ENCODE measurements at places on chromosomes 2 and 18. TPM values are rescaled to one million over a fixed set of nuclear protein-coding genes. Genes with fewer than 3 reads are reported as not detected.

DNA sequence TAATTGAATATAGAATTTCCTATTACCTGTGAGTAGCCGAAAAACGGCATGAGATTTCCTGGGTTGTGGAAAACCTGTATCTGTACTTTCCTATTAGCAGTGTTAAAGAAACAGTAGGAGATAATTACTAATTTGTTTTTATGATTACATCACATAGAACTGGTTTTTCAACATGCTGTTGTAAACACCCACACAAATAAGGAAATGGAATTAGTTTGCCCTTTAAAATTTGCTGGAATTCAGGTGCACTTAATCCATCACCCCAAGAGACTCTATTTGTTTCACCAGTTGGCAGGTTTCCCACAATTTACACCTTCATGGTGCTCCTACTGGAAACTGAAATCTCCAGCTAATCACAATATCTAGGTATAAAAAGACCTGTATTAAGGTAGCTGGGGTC lies 274.1 kb upstream of the SLC8A1 start:
- DNase-seq: no peak

DNA sequence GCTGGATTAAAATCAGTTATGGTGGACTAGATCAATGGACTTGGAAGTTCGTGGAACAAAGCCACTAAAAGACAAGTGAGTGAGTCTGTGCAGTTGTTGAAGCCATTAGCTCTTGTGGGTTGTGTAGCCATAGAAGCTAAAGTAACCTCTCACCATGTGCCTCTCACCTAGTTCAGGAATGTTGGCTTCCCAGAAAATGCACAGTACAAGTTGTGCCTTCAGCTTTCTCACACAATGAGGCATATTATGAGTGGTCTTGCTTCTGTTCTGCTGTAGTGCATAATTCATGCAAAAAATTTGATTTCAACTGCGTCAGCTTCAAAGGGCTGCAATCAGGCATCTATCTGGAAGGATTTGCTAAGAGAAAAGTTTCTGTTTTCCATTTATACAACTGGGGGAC lies 26.2 kb downstream of the CERS6 start:
- DNase-seq: no peak

DNA sequence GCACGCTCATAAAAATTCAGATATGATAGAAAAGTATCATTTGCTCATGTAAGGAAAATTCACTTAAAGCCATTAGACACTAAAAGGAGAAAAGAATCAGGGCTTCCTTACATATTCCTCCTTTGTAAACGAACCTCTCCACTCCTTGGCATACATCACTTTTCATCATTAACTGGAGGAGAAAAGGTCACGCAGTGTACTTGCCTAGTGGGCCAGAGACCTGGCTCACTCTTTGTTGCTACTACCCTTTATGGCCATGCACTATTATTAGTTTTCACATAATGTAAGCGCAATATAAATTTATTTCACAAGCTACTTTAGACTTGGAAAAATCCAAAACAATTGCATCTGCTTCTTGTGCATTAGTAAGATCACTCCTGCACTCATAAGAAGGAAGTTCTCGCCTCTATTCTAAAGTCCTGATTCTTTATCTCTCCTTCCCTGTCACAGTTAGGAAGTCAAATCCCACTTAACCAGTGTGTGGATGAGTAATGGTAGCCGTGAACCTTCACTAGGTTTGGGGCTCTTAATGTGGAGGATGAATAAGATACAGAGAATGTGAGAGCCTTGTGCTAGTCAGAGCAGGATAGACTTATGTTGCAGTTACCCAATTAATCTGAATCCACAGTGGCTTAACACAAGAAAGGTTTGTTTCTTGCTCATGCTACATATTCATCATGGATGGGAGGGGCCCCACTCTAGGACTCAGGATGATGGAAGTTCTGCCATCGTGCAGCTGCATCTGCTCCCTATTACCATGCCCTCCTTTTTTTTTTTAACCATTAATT lies 115.0 kb upstream of the GLS start:
- no peak for DNase-seq

KANSL1L gene
- total RNA-seq: 44.1 TPM

GRCh38 chr2:121171625-121172119 lies 113.3 kb downstream of the TFCP2L1 start:
- no peak for DNase-seq

DNA sequence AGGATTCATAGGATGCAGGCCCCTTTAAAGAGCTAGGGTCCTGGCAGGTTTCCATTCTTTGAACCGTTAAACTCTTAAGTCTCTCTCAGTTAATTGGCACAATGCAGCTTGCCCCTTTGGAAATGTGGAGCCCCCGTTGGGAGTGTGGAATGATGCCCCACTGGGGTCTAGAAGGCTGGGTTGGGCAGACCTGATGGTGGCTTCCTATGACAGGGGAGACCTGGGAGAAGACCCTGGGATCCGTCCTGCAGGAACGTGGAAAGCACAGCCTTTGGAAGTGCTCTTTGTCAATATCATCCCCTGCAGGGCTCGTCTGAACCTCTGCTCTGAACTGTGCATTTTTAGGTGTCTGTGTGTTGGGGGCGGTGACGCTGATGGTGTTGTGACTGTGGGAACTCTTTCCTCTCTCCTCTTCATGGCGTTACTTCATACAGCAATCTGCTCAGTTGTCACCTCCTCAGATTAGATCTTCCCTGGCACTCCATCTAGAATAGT lies 190.6 kb downstream of the MYCN start:
- no peak for DNase-seq

DNA sequence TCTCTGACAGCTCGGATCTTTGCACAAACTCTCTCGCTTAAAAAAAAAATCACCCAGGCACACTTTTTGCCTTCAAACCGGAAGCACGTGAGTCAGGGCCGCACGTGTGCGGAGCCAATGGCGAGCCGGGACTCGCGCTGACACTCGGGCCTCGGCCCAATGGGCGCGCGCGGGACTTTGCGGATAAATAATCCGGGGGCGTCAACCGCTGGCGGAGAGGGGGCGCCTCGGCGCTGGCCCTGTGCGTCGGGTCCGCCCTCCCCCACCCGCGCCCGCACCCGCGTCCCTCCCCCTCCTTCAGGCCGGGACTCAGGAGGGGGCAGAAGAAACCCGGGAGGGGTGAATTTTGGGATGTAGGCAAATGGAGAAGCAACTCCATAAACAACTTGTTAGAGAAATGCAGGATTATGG lies 319 bp upstream of the EN1 start:
- peak; percentile 29 for DNase-seq

DNA sequence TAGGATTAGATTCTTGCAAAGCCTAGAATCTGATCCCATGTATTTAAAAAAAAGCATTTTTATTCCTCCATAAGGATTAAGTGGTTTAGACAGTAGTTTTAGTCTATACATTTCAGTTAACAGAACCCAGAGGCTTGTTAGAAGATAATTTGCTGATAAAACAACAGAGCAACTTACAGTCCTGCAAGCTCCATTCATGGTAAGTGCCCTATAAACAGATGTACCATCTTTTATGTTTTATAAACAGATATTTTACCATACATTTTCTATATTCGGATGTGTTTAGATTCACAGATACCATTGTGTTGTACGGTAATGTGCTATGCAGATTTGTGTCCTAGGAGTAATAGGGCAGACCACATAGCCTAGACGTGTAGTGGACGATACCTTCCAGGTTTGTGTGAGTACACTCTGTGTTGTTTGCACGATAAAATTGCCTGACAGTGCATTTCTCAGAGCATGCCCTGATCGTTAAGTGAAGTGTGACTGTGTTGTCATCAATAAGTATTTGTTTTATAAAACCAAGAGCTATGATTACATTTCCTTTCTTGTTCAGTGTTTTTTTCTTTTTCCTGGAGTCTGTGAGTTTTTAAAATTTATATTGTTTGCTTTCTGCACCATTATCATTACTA lies 54.2 kb downstream of the CERS6 start:
- no peak for DNase-seq

MC2R gene
- 0.60 TPM for total RNA-seq

GRCh38 chr2:172865422-172865821 lies 129.8 kb downstream of the RAPGEF4 start:
- no peak for DNase-seq

GRCh38 chr2:119112770-119113488 lies 45.6 kb downstream of the C1QL2 start:
- no peak for DNase-seq

GRCh38 chr2:58508006-58508405 lies 266.9 kb upstream of the FANCL start:
- DNase-seq: no peak

TOGARAM2 gene
- 0.31 TPM for total RNA-seq

KCNJ13 gene
- total RNA-seq: 0.60 TPM

GRCh38 chr18:35267161-35267651 lies 22.8 kb downstream of the ZSCAN30 start:
- DNase-seq: peak; percentile 79

DNA sequence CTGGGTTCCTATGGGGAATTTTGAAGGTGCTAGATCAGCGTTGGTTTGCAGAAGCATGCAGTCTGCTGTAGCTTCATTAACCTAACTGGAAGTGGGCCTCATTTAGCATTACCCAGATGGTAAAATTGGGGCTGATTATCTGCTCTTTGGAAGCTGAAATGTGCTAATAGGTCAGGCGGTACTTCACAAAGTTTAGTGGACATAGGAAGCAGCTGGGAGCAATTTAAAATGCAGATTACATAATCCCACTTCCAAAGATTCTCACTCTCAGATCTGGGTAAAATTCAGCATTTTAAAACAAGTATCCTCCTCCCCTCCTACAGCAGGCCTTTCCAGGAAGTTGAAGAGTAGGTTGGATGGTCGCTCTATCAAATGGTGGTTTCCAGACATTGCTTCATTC lies 907.0 kb downstream of the CPS1 start:
- DNase-seq: no peak

PID1 gene
- 25.8 TPM for total RNA-seq

MYOM1 gene
- 9.7 TPM for total RNA-seq

OSBPL6 gene
- 2.4 TPM for total RNA-seq

MFSD2B gene
- total RNA-seq: 1.8 TPM

DNA sequence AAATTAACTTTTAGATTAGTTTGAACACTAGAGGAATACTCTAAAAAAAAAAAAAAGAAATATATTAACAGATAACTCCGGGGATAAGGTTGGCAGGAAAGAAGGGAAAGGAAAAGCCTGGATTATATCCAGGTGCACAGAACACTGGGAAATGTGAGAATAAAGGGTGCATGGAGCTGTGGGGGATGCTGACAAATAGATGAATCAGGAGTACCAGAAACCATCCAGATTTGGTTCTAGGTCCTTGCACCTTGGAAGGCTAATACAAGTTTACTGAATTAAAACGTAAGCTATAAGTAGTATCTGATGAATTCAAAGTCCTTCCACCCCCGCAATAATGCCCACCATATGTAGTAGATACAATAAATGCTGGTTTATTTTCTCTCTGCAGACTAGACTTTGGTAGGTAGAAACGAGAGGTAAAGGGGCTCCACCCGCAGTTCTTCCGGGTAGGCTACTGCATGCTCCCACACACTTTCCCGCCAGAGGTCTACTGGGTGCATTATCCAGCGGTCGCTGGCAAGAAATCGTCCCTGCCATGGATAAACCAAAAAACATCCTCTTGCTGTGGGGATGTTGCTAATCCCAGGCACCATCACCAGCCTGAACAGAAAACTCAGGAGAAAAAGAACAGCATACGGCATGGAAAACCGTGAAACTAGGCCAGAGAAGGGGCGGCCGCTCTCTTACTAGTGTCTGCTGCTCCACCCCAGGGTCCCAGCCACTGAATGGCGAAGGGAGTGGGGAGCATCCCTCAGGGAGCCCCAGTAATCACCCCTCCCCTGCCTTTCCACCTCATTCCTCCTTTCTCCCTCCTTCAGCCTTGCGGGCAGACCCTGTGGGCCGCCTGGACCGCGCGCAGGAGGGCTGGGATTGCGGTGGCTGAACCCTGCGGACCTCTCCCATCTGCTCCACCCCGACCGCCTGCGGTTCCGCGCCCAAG lies 1.5 kb downstream of the CNRIP1 start:
- no peak for DNase-seq

GRCh38 chr2:207819839-207820784 lies 50.4 kb upstream of the FZD5 start:
- peak; percentile 47 for DNase-seq

- DNase-seq: peak; percentile 77
These were observed 38.3 kb downstream of the TTC32 start for GRCh38 chr2:19863303-19864041.

DNA sequence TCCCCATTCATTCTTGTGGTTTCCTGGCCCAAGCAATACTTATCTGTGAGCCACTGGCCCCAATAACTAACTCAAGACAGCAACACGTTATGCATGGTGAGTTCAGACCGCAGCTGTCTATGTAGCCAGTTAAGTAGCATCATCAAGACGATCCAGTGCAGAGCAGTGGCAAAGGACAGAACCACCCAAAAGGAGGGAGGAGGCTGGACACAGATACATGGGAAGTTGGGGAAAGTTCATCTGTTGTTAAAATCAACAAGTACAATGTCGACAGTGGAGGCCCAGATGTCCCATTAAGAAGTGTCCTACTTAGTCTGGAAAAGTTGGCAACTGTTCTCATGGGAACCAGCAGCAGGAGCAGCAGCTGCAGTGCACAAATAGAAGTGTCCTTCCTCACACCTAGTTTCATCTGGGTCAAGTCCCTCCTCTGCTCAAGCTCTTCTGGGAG lies 106.9 kb upstream of the THOC1 start:
- no peak for DNase-seq

- DNase-seq: no peak
These were observed 282.7 kb upstream of the MAP2 start for GRCh38 chr2:209141142-209141541.

DNA sequence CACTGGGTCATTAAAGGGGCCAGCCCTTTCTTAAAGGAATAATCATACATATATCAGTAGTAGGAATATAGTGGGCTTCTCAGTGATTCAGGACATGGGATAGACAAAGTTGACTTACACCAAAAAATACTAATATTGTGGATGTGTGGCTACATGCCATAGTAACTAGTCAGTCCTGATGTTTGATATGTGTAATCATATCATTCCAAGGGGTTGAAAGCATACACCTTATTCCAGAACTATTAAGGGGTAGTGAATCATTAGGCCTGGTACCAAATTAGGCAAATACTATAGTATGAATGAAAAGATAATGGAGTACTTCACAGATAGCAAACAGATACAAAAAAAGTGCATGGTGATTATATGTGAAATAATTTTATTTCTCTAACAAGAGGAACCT lies 814.9 kb upstream of the NRXN1 start:
- no peak for DNase-seq

LIPG gene
- total RNA-seq: 6.2 TPM

GRCh38 chr18:22241921-22242361 lies 72.6 kb downstream of the GATA6 start:
- no peak for DNase-seq

CCDC178 gene
- total RNA-seq: 1.9 TPM

ANKRD53 gene
- total RNA-seq: 1.8 TPM

GRCh38 chr2:162063281-162063680 lies 10.7 kb downstream of the DPP4 start:
- no peak for DNase-seq

GRCh38 chr18:75502286-75502685 lies 74.8 kb upstream of the SMIM21 start:
- no peak for DNase-seq

CACNB4 gene
- total RNA-seq: 3.3 TPM

SRD5A2 gene
- 0.65 TPM for total RNA-seq

DSC1 gene
- total RNA-seq: not detected

REG1B gene
- total RNA-seq: not detected

DNA sequence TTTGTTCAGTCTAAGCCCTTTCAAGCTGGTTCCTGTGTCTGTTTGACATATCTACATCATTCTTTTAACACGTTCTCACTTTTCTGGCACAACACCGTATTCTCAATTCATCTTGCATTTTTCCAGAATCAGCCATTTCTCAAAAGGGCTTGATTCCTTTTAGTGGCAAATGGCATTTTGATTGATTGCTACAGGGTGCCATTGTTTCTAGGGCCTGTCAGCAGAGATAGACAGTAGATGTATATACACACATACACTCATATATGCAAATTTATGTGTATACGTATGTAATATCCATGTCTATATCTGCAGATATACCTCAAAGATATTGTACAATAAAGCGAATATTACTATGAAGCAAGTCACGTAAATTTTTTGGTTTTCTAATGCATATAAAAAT lies 367.9 kb upstream of the TNP1 start:
- DNase-seq: no peak
